Activated naive CD4-positive, alpha-beta T cell treated with anti-CD3 and anti-CD28 coated beads for 36 hours (primary cell): ENCODE measurements at places on chromosomes 6 and 20.

DNA sequence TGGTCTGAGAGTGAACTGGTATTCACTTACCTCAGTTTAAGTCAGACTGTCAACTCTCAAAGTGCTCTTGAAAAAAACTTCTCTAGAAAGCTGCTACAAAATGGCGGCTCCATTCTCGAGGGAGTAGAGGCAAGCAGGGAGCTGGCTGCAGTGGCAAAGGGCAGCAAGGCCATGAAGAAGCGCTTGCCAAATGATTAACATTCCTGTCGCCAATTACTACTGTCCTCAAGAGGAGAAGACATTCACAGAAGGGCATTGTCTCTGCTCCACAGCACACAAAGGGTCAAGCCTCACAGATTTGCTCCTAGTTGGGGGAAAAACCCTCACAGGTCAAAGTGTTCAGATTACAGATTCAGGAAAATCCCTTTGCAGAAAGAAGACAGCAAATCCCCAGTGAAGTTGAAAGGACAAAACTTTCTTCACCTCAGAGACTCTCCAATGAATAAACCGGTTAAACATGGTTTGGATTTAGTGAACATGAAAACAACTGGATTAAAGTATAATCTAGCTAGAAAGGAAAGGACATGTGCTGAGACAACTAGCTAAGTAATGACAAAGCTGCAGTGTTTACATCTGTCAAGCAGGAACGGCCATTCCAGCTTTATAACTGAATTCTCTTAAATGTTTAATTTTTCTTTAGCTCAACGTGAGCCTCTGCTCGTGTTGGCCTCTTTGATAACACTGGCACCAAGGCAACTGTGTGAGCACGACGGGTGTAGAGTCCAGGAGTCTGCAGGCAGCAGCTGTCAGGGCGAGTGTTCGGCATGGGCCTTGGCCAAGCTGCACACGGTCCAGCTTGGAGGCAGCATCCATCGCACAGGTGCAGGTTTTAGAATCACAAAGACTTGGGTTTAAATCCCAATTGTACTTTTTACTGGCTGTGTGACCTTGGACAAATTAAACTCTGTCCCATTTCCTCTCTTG is 37.6 kb downstream of the NR2E1 start:
- DNase-seq: no peak

GRCh38 chr6:32940656-32941213 is at the start of gene HLA-DMB:
TSS of gene HLA-DMB (minus strand) at chr6:32941028. CDS start at chr6:32940807, 221 bp downstream.
- DNase-seq: peak; percentile 65

DNA sequence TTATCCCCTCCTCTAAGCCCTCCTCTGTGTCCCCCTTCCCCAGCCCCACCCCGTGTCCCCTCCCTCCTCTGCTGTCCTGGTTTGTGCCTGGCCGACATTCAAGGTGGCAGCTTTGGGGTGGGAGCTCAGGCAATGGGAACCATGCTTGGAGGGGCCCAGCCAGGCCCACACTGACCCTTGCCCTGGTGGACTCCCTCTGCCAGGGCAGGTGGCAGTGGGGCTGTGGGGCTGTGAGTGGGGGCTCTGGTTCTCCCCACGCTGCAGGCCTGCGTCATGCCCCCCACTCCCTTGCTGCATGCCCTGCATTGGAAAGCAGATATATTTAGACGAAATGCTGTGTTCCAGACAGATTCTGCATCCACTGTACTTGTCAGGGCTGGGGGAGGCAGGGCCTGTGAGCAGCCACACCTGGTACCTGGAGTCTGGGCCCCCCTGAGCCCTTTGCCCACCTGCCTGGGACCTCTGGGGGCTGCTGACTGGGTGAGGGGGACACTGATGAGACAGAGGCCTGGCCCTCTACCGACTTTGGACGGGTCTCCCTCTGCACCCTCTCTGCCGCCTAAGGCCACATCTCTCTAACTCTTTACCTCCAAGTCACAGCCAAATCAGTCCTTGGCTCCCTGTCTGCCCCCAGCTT is 14.2 kb downstream of the DLGAP4 start:
- no peak for DNase-seq

DNA sequence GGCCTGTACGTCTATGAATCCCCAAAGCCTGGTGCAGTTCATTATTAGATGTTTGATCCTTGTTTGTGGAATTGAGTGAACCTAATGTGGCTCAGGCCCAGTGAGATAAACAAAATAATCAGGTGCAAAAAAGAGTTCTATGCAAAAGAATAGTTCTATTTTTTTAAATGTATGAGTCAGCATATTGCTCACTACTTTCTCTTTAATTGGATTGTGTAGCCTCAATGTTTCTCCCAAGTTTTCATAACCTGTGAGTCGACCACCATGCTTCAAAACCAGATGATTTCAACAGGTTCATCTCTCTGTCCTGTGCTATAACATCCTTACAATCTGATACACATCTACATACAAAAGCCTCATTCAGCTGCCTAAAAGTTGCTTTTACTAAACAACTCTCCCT is 116.5 kb upstream of the HDAC2 start:
- DNase-seq: no peak

- no peak for DNase-seq
Observed at GRCh38 chr20:9409352-9409751, 105.0 kb upstream of the LAMP5 start.

GRCh38 chr6:55011034-55011433 is 163.3 kb upstream of the HCRTR2 start:
- no peak for DNase-seq

- DNase-seq: no peak
Observed at GRCh38 chr20:39252035-39252434, 289.9 kb downstream of the DHX35 start.

- no peak for DNase-seq
Observed at GRCh38 chr6:90695316-90695715, 108.4 kb upstream of the MAP3K7 start.
